Renal pelvis (tissue), 12 donors: ENCODE measurements at places on chromosomes 7 and 10.

DNA sequence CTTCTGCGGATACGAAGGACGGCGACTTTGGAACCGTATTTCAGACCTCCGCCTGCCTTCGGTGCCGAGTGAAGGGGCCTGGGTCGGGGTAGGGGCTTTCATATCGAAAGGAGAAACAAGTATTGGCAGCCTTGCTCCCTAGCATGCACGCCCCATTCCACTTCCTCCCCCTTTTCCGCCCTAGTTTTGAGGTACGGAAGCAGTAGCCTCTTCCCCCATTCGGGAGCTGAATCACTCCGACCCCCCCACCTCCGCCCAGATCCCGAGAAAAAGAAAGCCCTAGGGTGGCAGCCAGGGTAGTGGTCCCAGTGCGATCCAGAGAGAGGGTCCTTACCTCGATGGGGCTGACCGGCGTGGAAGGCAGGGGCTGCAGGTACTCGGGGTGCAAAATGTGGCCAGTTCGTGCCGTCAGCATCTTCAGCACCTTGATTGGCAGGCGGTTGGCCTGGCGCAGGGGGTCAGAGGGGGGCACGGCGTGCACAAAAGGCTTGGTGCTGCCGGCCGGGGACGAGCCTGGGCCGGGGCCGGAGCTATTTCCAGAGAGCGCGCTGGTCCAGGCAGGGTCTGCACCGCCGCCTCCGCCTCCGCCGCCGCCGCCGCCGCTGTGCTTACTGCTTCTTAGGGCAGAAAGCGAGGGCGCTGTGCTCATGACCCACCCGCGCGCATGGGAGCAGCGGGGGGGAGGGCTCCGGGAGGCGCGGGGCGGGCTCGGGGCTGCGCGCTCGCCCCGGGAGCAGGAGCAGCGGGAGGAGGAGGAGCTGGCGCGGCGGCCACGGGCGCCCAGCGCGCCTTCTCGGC lies 594 bp downstream of the ZNF503 start:
- DNase-seq, result peak; percentile 34

DNA sequence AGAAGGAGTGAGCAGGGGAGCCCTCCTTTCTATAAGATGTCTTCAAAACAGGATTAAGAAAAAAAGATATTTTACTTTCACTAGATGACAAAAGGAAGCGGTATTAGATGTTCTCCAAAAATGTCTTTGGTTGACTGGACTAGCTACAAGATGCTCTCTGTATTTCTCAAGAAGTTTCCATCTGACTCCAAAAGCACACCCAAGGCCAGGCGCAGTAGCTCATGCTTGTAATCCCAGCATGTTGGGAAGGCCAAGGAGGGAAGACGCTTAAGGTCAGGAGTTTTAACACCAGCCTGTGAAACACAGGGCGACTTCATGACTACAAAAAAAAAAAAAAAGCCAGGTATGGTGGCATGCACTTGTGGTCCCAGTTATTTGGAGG lies 84.5 kb downstream of the PIP4K2A start:
- no peak for DNase-seq

- DNase-seq, result no peak
Measured at GRCh38 chr10:101120520-101120883, 10.6 kb upstream of the TLX1 start.

DNA sequence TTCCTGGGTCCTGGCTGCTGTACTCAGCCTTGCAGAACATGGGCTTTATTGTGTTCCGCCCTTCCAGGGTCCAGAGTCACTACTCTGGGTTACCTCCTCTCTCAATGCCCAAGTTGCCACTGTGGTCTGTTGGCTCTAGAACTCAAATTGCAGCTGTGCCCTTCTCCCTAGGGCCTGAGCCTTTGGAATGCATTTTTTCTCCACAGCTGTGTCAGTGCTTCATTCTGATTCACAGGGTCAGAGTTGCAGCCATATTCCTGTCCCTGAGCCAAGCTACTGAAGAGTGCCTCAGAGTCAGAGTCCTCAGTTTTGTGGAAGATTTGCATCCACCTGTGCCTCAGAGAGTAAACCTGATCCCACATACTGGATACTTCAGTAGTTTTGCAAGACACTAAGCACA lies 167.5 kb downstream of the ITGB1 start:
- no peak for DNase-seq

GRCh38 chr10:71383972-71384687 lies 12.6 kb upstream of the CDH23 start:
- DNase-seq, result no peak

GRCh38 chr7:142808802-142809583 lies 38.2 kb downstream of the PRSS2 start:
- DNase-seq, result no peak

DNA sequence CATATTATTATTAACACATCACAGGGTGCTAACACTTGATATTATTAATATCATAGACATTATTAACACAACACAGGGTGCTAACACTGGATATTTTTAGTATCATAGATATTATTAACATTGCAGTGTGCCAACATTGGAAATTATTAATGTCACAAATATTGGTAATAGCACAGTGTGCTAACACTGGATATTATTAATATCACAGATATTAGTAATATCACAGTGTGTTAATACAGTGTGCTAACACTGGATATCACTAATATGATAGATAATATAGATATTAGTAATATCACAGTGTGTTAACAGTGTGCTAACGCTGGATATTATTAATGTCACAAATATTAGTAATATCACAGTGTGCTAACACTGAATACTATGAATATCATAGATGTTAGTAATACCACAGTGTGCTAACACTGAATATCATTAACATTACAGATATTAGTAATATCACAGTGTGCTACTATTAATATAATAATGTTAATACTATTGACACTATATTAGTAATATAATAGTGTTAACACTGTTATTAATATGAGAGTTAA lies 1.6 kb upstream of the TMEM225B start:
- DNase-seq, result no peak

GRCh38 chr10:70188768-70189167 lies 18.5 kb upstream of the SAR1A start:
- DNase-seq, result no peak

GRCh38 chr7:98727146-98727709 lies 110.1 kb downstream of the NPTX2 start:
- DNase-seq, result no peak

DNA sequence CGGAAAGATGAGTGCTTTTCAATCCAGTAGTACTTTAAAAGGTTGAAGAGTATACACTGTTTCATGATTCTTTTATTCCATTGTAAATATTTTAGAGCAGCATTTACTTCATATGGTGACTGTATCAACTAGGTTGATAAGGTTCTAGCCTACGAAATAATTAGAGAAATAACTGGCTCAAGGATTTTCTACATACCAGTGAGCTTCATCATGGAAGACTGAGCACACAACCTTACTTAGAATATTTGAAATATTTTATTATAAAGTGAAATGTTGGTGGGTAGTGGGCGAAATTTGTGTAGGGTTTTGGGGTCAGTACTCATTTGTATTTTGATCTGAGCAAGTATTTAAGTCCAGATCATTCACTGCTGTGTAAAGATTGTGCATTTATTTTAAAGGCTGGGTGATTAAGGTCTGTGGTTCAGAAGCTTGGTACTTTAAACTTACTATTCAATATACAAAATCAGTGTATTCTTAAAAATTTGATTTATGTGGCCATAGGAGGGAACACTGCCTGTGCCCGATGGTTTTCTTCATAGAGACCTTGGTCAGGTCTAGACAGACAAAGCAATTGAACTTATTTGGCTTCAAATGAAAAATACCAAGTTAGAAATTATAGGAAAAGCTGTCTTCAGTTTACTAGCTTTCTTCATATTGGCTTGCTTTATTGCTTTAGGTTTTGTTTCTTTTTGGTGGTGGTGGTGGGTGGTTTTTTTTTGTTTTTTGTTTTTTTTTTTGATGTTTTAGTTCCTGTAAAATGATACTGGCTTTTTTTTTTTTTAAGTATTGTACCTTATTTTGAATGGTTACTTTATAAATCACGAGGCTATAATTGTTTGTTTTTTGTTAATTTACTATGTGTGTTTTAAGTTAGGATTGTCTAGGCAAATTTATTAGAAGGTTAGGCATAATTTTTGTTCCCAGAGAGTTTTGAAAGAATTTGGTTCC lies 3.0 kb downstream of the KMT2E start:
- no peak for DNase-seq

DNA sequence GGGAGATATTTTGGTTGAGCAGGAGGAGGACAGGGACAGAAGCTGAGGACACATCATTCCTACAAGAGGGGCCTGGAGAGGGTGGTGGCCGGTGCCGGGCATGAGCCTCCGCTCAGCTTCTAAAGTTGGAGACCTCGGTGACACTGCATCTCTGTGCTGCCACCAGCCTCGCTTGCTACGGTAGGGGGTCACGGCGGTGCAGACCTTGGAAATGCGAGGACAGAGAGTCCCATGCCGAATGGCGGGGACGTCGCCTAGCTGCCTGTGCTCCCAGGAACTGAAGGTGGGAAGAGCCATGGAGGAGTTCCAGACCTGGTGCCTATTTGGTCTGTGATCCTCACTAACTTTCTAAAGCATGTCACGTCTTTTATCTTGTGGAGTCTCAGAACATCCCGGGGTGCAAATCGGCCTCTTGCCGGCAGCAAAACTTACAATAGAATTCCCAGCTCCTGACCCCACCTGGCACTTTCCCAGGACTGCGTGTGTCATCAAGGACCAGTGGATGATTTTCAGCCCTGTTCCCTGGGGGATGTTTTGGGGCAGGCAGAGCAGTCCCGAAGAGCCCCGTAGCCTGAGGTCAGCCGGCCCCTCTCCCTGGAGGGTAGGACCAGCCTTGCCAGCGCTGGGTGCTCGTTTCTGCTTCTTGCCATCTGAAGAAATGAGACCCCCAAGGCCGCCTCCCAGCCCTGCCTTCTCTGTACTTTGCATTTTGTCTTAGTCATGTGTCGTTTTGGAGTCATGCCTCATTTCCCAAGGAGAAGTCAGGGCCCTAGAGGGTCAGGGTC lies 205.8 kb upstream of the SHH start:
- no peak for DNase-seq

DNA sequence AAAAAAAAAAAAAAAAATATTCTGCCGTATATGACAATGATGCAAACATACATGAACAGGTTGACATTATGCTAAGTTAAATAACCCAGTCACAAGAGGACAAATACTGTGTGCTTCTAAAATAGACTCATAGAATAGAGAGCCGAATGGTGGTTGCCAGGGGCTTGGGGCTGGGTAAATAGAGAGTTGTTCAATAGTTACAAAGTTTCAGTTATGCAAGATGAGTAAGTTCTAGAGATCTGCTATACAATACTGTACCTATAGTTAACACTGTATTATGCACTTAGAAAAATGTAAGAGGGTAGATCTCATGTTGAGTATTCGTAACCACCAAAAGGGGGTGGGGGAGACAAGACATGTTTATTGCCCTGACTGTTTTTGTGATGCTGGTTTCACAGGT lies 77.1 kb upstream of the GNAI1 start:
- DNase-seq, result no peak

DNA sequence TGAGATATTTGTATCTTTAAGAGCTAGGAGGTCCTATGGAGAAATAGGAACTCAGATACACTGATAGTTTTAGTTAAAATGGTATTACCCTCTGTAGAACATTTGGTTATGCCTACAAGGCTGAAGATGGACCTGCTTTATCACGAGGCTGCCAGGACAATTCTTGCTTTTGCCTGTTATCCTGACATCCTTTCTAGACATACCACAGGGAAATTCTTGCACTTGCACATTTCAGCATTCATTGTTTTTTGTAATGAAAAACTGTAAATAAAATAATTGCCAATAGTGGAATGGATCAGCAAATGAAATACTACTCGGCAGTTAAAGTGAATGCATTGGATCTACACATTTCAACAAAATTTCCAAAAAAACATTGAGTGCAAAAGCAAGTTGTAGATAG lies 9.7 kb downstream of the COL28A1 start:
- DNase-seq, result no peak

- no peak for DNase-seq
Measured at GRCh38 chr7:151702961-151703360, 174.0 kb downstream of the PRKAG2 start.

DNA sequence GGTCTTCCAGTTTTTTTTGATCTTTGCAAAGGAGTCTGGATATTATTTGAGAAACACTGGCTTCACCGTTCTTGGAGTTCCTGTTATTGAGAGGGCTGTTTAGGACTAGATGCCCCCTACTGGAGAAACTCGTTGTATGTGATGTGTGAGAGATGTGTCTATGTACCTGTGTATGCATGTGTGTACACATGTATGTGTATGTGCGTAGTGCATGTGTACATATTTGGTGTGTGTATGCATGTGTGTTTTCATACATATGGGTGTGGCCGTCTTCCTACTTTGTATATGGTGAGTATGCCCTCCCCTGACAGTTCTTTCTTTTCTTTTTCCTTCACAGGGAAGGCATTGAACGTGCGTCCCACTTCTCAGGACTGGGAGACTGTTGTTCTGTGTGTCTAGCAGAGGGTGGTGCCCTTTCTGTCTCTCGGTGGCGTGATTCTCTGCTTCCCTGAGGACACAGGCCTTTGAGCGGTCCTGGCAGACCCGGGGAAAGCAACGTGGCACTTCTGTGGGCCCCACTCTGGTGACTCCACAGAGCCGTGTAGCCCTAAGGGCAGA lies 3.0 kb upstream of the CALHM3 start:
- no peak for DNase-seq

GRCh38 chr7:29642494-29643155 lies 79.0 kb downstream of the PRR15 start:
- DNase-seq, result no peak

- DNase-seq, result no peak
Measured at GRCh38 chr10:71218046-71218650, 5.8 kb downstream of the UNC5B start.

GRCh38 chr7:106895246-106895864 lies 30.3 kb downstream of the PIK3CG start:
- DNase-seq, result no peak

DNA sequence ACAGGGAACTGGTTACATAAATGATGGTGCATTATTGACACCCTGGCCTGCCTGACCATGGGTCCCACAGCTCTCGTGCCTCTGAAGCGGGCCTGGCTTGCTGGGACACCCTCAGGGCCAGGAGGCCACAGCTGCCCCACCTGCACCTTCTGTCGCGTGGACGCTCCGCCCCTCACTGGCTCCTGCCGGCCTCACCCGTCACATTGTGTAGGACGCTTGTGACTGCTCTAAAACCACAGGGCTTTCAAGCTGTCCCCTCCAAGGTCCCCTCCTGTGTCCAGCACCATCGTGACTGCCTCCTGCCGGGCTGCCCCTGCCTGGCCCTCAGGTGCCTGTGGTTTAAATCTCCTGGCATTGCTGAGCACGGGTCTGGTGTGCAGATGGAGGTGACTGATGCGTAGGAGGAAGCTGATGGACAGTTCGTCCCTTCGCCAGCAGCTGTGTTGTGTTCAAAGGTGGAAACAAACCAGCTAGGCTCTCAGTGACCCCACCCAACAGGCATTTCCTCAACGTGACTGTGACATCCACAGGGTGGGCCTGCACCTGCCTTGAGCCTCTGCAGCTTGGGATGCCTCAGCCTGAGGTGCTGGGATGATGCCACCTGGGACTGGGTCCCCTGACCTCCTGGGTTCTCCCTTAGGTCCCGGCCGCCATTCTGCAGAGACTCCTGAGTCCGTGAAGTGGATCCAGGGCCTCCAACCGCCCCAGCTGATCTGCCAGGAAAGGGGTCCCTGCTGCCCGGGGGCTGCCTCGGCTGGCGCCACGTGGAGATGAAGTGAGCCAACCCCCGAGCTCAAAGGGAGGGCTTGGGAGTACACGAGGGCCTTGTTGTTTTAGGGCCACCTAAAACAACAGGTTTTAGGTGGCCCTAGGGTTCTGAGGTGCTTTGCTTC lies 148.5 kb downstream of the WDR37 start:
- DNase-seq, result no peak
